Transverse colon (tissue), 4 donors: ENCODE measurements at places on chromosomes 16 and 17. TPM values are rescaled to one million over a fixed set of nuclear protein-coding genes. Genes with fewer than 3 reads are reported as not detected.
A peak's percentile ranks its signal among the peaks of the same experiment; 100 is the strongest.

OR1A1 gene
- total RNA-seq, result not detected

- H3K36me3 ChIP-seq, result no peaks in the 10 kb centered on the region
- H3K27ac ChIP-seq, result no peak overlapping the region
- no peaks in the 10 kb centered on the region for H3K4me1 ChIP-seq
These were observed 154.8 kb upstream of the RBFOX1 start for GRCh38 chr16:7177875-7178274.

- H3K36me3 ChIP-seq, result no peaks in the 10 kb centered on the region
- DNase-seq, result no peak
- peaks cover 17% of the 10 kb centered on the region for H3K27me3 ChIP-seq
- no peak overlapping the region for H3K4me3 ChIP-seq
These were observed 9.4 kb downstream of the GLIS2 start for GRCh38 chr16:4325253-4325758.

- no peak for DNase-seq
- H3K4me3 ChIP-seq, result no peak overlapping the region
- H3K4me1 ChIP-seq, result no peaks in the 10 kb centered on the region
- peaks cover 46% of the 10 kb centered on the region for H3K27me3 ChIP-seq
- no peaks in the 10 kb centered on the region for H3K36me3 ChIP-seq
These were observed 4.2 kb upstream of the TEX19 start for GRCh38 chr17:82354804-82355308.

DNA sequence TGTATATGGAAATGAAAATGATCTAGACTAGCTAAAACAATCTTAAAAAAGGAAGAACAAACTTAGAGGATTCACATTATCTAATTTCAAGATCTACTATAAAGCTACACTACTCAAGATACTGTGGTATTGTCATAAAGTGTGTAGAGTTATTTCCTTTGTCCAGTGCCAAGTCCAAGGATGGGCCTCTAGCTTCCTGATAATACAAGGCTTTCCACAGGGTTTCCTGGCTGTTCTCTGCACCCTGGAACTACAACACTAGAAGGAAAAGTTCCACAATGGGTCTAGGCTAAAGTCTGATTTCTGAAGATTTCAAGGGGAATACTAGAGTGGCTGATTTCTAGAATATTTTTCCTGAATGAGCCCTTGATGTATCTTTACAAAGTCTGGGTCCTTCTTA, 34.2 kb downstream of the TBC1D3B start:
- no peaks in the 10 kb centered on the region for H3K27me3 ChIP-seq
- peak; percentile 34 for DNase-seq
- H3K36me3 ChIP-seq, result no peaks in the 10 kb centered on the region
- H3K4me3 ChIP-seq, result no peak overlapping the region
- peak overlapping the region; percentile 56 for H3K27ac ChIP-seq
- H3K4me1 ChIP-seq, result no peaks in the 10 kb centered on the region

DNA sequence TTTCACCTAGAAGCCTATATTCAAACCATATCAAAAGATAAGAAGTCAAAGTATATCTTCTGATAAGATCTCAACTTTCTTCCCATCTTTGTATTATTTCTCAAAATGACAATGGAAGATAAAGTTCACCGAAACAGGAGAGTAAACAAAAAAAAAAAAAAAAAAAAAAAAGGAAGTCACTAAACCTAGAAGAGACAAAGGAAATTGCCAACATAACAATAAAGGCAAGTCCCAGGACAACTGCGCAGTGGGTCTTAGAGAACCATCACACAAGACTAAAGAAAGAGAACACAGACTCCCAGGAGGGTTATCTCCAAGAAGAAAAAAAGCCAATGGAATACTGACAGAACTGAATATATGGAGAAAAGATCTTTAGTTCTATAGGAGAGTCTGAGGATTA, 65.7 kb downstream of the SMURF2 start:
- no peak overlapping the region for H3K27ac ChIP-seq
- no peaks in the 10 kb centered on the region for H3K27me3 ChIP-seq
- DNase-seq, result no peak

DNA sequence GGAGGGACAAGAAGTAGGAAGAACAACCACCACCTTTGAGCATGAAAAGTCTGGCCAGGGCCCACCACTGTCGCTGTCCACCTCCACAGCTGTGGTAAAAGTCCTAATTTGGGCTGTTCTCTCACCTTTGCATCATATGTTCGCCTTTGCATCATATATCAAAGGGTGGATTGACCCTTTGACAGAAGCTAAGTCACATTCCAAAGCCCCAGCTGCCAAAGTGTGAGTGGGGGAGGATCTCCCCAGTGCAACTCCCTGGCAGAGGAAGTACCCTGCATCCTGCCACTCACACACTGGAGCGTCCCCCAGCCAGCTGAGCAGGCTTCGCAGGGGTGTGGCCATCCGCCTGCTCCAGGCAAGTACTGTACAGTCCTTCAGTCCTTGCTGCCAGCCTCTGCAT, 12.7 kb upstream of the SPECC1 start:
- no peak overlapping the region for H3K27ac ChIP-seq
- no peaks in the 10 kb centered on the region for H3K36me3 ChIP-seq
- no peak for DNase-seq
- H3K4me1 ChIP-seq, result no peaks in the 10 kb centered on the region
- H3K27me3 ChIP-seq, result no peaks in the 10 kb centered on the region

- H3K27me3 ChIP-seq, result no peaks in the 10 kb centered on the region
- H3K36me3 ChIP-seq, result no peaks in the 10 kb centered on the region
- no peaks in the 10 kb centered on the region for H3K4me1 ChIP-seq
- H3K4me3 ChIP-seq, result no peak overlapping the region
These were observed 19.1 kb upstream of the CD79B start for GRCh38 chr17:63950940-63951907.

GRCh38 chr16:89842471-89843408, 14.5 kb downstream of the SPIRE2 start:
- no peak overlapping the region for H3K4me3 ChIP-seq
- DNase-seq, result no peak
- H3K27ac ChIP-seq, result no peak overlapping the region
- no peaks in the 10 kb centered on the region for H3K36me3 ChIP-seq
- H3K4me1 ChIP-seq, result peaks cover 5% of the 10 kb centered on the region

GRCh38 chr16:11431915-11432465, 86.7 kb downstream of the RMI2 start:
- H3K4me1 ChIP-seq, result no peaks in the 10 kb centered on the region
- H3K27me3 ChIP-seq, result no peaks in the 10 kb centered on the region
- H3K4me3 ChIP-seq, result no peak overlapping the region
- no peaks in the 10 kb centered on the region for H3K36me3 ChIP-seq
- no peak for DNase-seq
- no peak overlapping the region for H3K27ac ChIP-seq
